ENCODE measurements at places on chromosomes 5 and 9.

DNA sequence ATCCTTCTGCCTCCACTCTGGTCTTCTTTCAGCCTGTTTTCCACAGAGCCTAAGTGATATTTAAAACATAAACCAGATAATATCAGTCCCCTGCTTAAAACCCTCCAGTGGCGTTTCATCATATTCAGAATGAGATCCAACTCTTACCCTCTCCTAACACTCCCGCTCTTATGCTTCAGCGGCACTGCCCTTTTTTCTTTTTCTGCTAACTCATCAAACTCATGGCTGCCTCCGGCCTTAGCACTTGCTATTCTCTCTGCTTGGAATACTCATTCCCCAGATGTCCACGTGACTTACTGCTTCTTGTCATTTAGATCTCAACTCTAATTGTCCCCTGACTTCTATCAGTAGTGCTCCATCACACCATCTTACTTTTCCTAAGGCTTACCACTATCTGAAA, 73.6 kb downstream of the PIP5K1B start:
- no peak for DNase-seq
- no peaks in the 10 kb centered on the region for H3K27me3 ChIP-seq
- no peak overlapping the region for H3K27ac ChIP-seq
- H3K36me3 ChIP-seq, result no peaks in the 10 kb centered on the region
- H3K4me1 ChIP-seq, result peaks cover 7% of the 10 kb centered on the region
- H3K4me3 ChIP-seq, result no peak overlapping the region

DNA sequence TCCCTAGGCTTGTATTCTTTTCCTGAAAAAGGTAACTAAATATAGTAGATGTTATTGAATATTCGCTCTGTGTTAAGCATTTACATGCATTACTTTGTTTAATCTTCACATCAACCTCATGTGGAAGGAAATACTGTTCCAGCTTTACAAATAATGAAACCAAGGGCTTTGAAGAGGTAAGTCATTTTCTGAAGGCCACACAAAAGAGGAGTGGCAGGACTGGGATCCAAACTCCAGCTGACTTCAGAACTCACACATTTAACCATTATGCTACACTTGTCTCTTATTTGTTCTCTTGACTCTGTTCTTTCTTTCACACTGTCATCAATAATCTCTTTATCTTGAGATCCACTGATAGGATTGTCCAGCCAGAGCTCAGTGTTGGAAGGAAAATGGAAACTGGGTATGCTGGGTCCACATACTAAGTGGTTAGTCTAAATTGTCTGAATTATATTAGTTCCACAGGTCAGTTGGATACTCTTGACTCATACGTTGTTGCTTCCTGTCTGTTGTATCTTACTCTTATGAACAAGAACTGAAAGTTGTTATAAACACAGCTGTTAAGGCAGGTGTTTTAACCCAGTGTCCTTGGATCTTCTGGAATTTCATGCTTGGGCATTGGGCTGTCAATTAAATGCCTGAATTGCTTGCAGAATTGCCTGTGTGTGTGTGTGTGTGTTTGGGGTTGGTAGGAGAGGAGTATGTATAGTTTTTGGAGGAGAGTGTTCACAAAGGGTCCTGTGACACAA, 65.6 kb downstream of the TLE4 start:
- H3K4me1 ChIP-seq, result peaks cover 23% of the 10 kb centered on the region
- H3K4me3 ChIP-seq, result no peak overlapping the region
- DNase-seq, result no peak

GRCh38 chr5:95284572-95285408, at the start of gene MCTP1:
Gene MCTP1 (minus strand): TSS chr5:95285094.
- DNase-seq, result peak; percentile 59
- peaks cover 50% of the 10 kb centered on the region for H3K4me1 ChIP-seq
- H3K36me3 ChIP-seq, result no peaks in the 10 kb centered on the region
- H3K27me3 ChIP-seq, result peaks cover 24% of the 10 kb centered on the region

DNA sequence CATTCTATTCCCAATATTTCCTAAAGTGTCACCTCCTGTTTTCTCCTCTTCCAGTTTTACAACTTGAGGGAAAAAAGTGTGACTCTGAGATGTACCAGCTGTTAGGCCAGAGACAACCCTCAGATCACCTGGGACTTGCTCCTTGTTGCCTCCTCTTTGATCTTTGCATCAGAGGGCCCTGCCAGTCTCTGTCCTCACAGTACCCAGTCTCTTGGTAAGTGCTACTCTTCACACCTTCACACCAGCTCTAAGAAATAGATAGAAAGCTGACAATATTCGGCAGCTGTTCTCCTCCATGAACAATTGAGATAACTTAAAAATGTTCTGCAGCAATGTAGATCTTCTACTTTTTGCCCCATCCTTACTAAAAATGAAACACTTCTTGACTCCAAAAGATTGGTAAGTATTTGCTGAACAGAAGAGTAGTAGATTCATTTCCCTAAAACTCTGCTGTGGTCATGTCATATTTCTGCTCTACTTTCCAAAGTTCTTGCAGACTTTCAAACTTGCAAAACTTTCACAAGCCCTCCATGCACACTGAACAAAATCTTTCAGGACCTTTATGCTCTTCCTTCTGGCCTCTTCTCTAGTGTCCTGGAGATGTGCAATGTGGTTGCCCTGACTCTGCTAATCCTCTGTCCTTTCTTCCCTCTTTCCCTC, 188.6 kb downstream of the SNX18 start:
- H3K36me3 ChIP-seq, result no peaks in the 10 kb centered on the region
- no peaks in the 10 kb centered on the region for H3K27me3 ChIP-seq
- DNase-seq, result no peak
- H3K27ac ChIP-seq, result no peak overlapping the region
- peaks cover 12% of the 10 kb centered on the region for H3K4me1 ChIP-seq

DNA sequence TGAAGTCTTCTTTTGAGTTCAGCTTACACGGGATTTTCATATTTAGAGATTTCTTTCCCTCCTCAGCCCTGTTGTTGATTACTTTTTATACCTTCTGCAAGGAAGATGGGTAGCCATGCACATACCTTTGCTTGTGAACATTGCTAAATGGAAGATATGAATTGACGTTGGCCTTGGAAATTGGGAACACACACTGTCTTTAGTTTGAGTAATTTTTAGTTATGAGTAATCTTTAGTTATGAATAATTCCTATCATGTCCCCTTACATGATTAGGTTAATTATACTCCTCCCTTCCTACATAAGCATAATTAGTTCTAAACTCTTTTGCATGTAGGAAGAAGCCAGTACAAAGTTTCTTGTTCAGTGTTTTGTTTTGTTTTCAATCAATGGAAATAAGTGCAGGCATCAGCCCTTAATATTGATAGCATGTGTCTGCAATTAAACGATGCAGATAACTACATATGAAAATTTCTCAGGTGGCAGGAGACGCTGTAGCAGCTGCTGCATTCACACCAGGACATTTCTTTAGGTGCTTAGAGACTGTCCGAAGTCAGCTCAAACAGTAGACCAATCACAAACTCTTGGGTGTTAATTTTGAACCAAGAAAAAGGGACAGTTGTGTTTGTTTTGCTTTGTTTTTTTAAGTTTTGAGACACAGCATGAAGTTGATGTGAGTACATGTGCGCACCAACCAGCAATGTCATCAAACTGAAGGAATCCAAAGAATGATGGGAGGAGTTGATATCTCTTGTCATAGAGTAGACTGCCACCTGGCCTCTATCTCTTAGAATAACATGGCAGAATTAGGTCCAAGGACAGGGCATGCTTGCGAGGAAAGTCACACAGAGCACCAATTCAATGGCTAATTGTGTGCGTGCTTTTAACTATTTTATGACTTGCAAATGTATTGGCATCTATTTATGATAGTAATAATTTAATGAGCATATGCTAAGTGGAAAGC, 51.4 kb downstream of the SMARCA2 start:
- H3K4me1 ChIP-seq, result peaks cover 8% of the 10 kb centered on the region
- H3K27me3 ChIP-seq, result no peaks in the 10 kb centered on the region
- H3K36me3 ChIP-seq, result peaks cover 3% of the 10 kb centered on the region
- DNase-seq, result no peak
- no peak overlapping the region for H3K27ac ChIP-seq
